Bronchial epithelial cell (primary cell): ENCODE measurements at places on chromosomes 2 and 18. TPM values are rescaled to one million over a fixed set of nuclear protein-coding genes. Genes with fewer than 3 reads are reported as not detected.

- DNase-seq: no peak
Measured at GRCh38 chr2:16588565-16588964, 77.1 kb downstream of the CYRIA start.

DNA sequence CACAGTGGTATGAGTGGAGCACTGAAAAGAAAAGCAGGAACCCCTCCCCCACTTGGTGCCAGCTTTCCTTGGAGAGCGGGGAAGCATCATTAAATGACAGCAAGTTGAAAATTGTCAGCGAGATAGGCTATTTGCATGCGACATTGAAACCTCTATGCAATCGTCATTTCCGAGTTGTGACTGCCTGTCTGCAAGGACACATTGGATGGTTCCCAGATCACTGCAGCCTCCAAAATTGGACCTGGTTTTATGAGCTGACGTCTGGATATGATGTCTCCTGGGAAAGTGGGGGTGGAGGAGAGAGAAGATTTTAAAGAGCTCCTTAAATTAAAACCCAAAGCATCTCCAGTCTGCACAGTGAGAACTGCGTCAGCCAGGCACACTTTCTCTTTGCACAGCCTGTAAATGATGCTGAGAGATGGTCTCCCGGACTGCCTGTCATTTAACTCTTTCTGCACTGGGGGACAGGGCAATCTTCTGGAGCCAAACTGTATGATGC is 57.8 kb upstream of the KIF5C start:
- DNase-seq: no peak

DNA sequence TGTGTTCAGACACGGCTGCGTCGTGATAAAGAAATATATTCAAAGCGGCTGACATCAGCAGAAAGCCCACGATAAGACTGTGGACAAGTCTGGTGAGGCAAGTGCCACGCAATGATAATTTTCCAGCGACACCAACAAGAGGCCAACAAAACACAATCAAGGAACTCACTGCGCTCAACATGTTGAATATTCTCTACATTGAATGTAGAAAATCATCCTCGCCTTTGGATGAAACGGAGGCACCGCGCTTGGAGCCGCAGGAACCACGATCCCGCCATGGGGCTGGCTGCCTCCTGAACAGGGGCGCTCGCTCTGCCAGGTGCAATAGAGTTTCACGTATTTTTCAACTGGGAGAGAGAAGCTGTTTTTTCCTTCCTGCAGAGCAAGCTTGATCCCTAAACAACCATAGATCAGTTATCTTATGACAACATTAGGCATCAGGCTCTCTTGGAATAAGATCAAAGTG is 220.3 kb downstream of the ATAD2B start:
- DNase-seq: no peak

GRCh38 chr2:240911641-240912265 is 5.6 kb downstream of the CROCC2 start:
- no peak for DNase-seq

- peak; percentile 53 for DNase-seq
Measured at GRCh38 chr18:26383454-26384270, 157.4 kb downstream of the TAF4B start.

DNA sequence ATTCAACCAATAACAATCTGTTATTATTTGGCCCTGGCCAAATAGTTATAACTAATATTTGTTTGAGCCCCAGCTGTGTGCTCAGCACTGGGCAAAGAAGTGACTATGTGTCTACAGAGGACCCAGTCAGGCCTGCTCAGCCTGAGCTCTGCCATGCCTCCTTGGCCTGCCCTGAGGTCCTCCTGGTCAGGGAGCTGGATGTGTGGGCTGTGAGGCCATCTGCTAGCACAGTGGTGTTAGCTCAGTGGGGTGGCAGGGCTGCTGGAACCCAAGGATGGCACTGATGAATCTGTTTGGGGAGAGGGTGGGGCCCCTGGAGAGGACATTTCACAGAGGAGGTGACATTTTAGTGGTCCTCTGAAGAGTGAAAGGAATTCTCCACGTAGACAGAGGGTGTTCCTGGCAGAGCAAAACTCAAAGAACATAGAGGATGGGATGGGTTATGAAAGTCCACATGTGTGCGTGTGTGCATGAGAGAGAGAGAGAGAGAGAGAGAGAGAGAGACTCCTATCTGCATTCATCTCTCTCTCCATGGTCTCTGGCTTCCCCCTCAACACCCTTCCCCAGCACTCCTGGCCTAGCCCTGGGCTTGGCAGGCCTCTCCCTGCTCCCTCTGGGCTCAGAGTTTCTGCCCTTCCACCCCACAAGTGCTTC is 21.2 kb upstream of the ATOH8 start:
- no peak for DNase-seq

DNA sequence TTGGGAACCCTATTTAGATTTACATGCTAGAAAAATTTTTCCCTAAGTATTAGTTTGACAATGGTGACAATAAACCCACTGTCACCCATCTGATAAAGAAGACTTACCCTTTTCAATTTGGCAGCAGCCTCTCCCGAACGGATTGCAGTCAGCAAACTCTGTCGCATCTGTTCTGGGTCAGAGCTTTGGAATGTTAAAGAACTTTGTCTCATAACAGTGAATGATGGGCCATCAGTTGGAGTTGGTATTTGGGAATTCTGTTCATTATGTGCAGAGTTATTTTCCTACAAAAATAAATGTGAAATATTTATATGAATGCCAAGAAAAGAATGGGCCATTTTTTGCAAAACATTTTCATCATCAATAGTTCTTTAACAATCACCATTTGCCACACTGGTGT is 70.8 kb upstream of the GRB14 start:
- DNase-seq: no peak

- peak; percentile 41 for DNase-seq
Measured at GRCh38 chr18:76490670-76491472, 4.2 kb downstream of the ZNF516 start.

KIAA2012 gene
- not detected in 2 replicates for total RNA-seq
